ENCODE measurements at places on chromosomes 1 and 21. TPM values are rescaled to one million over a fixed set of nuclear protein-coding genes. Genes with fewer than 3 reads are reported as not detected.

TMPRSS15 gene
- not detected for total RNA-seq

PLCH2 gene
- not detected for total RNA-seq

CYP4A22 gene
- total RNA-seq: not detected

GRCh38 chr1:226679853-226680516, 59.1 kb downstream of the ITPKB start:
- H3K36me3 ChIP-seq: no peaks in the 10 kb centered on the region
- peak; percentile 68 for DNase-seq
- H3K4me1 ChIP-seq: peaks cover 19% of the 10 kb centered on the region
- H3K27me3 ChIP-seq: no peaks in the 10 kb centered on the region

DNA sequence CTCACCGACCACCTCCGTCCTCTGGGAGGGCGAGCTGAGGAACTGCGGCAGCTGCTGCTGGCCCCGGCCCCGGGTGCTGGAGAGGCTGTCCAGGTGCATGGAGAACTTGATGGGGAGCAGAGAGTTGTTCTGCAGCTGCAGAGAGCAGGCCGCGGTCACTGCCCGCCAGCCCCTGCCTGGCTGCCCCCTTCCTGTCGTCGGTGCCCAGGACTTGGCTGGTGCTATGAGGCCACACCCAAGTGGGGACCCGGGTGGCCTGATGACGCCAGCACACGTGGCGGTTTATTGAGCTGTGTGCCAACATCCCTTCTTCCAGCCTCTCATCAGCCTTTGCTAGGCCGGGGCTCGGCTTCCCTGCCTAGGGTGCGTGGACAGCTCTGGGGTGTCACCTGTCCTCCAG, 5.3 kb upstream of the TMEM52 start:
- no peaks in the 10 kb centered on the region for H3K27me3 ChIP-seq
- no peak overlapping the region for H3K27ac ChIP-seq

DNA sequence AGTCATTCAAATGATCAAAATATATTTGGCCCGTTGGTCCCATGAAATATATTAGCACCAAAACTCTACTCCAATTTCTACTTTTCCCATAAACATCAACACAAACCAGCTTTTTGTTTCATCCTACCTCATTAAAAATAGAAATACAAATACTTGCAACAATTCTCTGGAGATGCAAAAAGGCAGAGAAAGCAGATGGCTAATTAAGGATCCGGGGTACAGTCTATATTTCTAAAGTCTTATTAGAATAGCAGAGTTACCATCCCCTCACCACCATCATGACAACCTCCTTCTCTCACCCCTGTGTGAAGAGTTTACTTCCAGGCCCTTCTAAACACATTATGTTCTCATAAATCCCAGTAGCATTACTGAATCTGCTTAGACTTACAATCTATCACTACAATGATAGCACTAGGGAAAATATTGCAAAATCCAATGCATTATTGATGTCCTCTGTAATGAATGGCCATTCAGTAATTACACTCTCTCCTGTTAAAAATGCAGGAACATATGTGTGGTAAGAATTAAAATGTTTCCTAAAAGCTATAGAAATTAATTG, 133.8 kb downstream of the HHIPL2 start:
- no peaks in the 10 kb centered on the region for H3K4me1 ChIP-seq
- no peak for DNase-seq
- no peaks in the 10 kb centered on the region for H3K36me3 ChIP-seq
- H3K27me3 ChIP-seq: no peaks in the 10 kb centered on the region

- no peaks in the 10 kb centered on the region for H3K36me3 ChIP-seq
- H3K27ac ChIP-seq: no peak overlapping the region
- H3K4me3 ChIP-seq: no peak overlapping the region
- H3K4me1 ChIP-seq: no peaks in the 10 kb centered on the region
Observed at GRCh38 chr1:227919906-227920305, 27.8 kb downstream of the WNT9A start.

Measured in GM23248 (cell line).